ENCODE measurements at places on chromosomes 16 and 17.

DNA sequence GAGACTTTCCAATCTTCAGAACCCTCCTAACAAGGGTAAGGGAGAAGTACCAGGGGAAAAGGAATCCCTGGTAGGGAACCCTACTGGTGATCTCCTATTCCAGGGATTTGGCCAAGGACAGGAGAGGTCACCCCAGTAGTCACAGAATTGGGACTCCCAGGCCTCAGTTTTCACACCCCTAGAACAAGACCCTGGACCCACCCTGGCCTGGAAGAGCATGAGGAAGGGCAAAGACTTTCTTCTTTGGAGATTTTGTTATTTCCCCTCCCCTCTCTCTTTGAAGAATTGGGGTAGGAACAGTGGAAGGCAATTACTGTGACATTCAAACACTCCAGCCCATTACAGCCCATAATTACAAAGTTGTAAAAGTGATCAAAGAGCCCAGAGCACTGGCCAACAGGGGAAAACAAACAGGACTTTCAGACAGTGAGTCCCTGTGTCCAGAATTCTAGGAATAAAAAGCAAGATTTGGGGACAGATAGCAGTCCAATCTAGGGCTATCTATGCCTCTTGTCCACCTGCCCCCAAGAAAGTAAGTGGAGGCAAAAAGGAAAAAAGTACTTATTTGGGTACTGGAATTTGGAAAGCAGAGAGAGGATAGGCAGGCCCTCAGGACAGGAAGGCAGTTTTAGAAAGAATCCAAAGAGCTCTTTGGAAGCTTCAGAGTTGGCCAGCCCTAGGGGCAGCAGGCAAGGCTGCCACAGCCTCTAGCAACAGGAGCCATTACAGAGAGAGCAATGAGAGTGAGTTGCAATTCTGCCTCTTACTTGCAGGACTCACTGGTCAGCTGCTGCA lies 13.4 kb upstream of the SUPT4H1 start:
- no peak for DNase-seq

- DNase-seq, result no peak
Observed at GRCh38 chr16:83046664-83047063, 419.9 kb downstream of the CDH13 start.

GRCh38 chr17:21425736-21426135 lies 49.6 kb downstream of the KCNJ12 start:
- no peak for DNase-seq

GRCh38 chr17:58788199-58788598 lies 32.5 kb downstream of the PPM1E start:
- no peak for DNase-seq

- no peak for DNase-seq
Observed at GRCh38 chr16:57389087-57389468, 15.5 kb upstream of the CCL17 start.

DNA sequence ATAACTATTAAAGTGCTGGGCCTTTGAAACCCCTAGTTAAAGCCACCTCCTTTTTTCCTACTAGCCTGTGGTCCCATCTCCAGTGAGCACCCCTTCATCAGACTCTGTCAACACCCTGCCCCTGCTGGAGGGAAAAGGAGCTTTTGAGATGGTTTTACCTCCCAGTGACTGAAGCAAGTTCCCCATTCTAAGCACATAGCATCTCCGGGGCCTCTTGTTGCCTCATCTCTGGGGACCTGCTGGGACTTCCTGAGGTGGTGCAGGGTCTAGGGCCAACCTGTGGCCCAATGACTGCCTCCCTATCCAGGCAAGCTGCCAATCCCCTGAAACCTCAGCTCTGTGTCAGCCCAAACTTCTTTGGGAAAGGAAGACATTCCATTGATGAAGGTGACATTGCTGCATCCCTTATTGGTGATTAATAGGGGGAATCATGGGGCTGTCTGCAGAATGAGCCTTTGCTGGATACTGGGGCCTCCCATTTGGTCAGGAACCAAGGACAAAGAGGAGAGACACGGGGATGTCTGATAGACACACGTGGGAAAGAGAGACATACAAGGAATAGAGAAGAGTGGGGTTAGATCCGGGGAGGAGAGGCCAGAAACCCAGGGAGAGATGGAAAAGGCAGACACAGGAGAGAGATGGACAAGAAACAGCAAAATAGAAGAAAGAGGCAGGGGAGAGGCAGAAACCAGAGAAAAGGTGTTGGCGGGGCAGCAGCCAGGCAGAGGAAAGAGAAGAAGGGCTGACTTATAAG lies 2.4 kb downstream of the C1QL1 start:
- DNase-seq, result no peak

DNA sequence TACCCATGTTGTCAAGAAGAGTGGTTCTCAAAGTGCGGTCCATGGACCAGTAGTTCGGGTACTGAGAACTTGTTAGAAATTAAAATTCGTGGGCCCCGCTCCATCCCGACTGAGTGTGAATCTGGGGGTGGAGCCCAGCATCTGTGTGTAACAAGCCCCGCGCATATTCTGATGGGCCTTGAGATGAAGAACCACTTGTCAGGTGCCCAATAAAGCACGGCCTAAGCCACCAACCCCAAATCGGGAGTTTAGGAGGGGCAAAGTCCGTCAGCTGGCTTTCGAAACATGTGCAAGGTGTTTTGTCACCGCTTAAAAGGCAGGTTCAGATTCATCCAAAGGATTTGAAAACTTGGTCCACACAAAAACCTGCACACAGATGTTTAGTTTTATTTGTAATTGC lies 29.5 kb downstream of the PSMD12 start:
- DNase-seq, result no peak

DNA sequence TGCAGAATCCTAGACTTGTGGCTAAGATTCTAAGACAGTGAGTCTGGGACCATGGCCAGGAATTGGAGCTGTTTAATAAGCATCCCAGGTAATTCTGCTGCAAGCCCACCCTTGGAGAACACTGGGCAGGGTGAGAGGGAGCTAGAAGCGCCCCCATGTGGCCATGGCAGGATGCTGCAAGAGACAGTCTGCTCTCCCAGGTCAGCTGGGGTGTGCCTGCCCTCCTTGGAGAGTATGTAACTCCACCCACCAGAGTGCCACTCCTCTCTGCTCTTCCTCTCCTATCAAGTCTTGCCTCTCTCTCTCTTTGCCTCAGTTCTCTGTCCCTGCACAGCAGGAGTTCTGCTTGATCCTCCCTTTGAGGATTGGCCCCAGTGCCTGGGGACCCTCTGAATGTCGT lies 14.9 kb downstream of the RCVRN start:
- no peak for DNase-seq

DNA sequence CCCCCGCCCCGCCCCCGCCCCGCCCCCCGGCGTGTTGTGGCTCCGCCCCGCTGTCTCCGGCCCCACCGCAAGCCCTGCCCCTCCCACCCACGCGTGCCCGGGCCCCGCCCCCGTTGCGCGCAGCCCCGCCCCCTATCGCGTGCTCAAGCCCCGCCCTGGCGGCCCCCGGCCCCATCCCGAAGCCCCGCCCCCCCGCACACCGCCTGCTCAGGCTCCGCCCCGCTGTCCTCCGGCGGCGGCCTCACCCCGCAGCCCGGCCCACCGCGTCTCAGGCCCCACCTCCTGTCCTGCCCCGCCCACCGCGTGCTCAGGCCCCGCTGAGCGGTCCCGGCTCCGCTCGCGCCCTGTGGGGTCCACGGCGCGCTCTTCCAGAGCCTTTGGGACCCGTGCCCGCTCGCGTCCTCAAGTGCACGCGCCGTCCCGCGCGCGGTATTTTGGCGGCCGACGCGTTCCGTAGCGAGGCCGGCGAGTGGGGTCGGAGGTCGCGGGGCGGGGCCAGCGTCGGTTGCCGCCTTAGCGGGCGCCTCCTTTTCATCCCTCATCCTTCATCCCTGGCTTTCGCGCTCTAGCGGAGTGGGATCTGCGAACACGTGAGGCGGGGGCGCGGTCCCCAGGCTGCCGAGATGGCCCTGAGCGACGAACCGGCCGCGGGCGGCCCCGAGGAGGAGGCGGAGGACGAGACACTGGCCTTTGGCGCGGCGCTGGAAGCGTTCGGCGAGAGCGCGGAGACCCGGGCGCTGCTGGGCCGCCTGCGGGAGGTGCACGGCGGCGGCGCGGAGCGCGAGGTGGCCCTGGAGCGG lies at the start of gene TBCD:
TBCD (plus strand) TSS at position 495 of the 800 bp plus-strand sequence; CDS start at position 624, 129 bp downstream.
- DNase-seq, result peak; percentile 88

DNA sequence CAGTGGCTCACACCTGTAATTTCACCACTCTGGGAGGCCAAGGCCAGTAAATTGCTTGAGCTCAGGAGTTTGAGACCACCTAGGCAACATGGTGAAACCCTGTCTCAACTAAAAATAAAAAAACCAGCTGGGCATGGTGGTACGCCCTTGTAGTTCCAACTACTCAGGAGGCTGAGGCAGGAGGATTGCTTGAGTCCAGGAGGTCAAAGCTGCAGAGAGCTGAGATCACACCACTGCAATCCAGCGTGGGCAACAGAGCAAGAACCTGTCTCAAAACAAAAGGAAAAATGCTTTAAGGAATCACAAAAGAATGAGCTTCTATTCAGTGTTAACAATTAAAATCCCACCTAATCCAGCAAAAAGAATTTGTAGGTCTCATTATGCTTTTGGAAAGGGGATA lies 5.9 kb downstream of the PRR11 start:
- no peak for DNase-seq

DNA sequence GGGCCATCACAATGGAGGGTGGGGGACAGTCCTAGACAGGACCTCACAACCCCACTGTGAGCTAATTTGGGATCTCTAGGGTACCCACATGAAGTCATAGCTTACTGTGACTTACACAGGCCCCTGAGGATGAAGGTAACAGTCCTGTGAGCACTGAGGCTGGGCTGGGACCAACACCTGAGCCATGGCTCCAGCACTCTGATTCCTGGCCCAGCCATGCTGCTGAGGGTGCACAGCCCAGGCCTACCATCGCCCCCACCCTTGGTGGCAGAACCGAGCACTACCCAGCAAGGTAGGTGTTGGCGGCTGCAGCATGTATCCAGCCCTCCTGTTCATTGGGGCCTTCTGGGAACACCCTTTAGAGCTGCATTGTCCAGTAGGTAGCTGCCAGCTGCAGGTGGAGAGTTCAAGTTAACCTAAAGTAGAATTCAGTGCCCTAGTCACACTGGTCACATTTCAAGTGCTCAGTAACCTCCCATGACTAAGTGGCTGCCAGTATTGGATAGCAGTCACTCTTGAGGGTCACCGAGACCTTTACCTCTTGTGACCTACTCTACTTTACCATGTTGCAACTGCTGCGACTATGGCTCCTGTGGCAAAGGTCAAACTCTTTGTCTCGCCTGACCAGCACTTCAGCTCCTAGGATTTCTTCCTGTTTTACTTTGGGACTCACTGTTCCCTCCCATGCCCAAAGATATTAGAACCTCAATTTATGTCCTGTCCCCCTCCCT lies 11.6 kb downstream of the AKAP1 start:
- DNase-seq, result no peak

DNA sequence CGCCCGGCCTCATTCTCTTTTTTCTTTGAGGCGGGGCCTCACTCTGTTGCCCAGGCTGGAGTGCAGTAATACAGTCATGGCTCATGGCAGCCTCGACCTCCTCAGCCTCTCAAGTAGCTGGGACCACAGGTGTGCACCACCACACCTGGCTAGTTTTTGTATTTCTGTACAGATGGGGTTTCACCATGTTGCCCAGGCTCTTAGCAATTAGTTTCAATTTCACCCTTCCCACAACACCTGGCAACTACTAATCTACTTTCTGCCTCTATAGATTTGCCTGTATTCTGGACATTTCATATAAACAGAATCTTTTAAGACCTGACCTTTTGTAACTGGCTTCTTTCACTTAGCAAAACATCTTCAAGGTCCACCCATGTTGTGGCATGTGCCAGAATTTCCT lies 8.0 kb upstream of the NT5M start:
- no peak for DNase-seq

GRCh38 chr16:73172973-73173709 lies 125.2 kb upstream of the ZFHX3 start:
- DNase-seq, result no peak

DNA sequence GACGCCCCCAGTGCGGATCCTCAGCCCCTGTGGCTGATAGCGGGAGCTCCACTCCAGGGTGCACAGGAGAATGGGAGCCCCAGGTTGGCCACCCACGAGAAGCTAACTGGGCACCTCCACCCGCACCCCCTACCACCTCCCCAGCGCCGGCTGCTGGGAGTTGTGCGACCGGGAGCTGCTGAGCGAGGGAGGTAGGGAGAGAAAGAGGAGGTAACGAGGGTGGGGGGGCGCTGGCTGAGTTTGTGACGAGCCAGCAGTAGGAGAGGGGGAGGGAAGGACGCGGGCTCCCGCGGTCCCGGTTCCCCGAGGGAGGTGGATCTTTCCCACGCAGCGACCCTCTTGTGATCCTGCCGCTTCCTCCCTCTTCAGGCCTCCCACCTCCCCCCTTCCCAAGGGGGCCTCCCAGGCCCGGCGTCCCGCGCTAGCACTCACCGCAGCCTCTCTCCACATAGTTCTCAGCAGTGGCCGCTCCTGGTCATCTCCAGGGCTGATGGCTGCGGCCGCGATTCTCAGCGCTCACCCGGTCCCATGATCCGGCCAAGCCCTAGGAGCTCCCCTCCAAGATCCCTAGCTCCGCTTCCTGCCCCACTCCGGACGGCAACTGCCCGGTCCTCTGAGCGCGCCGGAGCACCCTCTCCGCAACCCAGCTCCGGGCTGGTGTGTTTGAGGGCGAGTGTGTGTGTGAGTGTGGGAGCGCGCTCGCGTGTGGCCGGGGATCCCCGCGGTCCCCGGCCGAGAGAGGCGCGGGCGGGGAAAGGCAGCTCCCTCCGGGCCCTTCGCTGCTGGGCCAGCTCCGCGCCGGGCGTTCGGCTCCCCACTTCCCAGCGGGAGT lies at the start of gene GRIN2A:
GRIN2A (minus strand) TSS at position 207 of the 832 bp plus-strand sequence. CDS start 2,017 bp downstream, outside the sequence.
- no peak for DNase-seq

DNA sequence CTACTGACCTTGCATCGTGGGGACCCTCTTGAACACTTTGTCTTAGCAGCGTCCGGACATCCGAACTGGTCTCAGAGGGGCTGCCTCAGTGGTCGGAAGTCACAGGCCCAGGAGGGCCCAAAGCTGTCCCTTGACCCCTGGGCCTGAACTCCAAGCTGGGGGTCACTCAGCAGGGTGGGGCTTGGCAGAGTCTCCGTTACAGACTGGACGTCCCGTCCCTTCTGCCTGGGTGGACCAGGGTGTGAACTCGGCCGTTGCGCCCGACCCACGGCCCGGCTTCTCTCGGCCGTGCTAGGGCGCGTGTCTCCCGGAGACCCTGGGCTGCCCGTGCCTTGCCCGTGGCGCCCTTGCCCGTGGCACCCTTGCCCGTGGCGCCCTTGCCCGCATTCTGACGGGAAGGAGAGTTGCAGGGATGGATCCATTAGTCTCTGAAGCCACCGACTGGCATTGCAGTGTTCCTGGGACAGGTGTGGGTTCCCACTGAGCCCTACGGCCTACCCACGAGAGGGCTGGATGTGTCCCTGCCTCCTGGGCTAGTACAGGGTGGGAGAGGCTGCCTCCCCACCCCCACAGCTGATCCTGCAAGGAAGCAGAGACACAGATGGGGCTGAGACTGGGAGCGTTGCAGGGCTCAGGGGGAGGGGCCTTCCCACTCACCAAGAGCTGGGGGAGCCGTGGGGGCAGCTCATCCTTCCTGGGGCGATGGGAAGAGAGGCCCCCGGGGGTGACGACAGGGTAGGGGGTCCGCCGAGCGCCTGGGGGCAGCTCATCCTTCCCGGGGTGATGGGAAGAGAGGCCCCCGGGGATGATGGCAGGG lies 4.9 kb downstream of the CACNA1H start:
- no peak for DNase-seq

DNA sequence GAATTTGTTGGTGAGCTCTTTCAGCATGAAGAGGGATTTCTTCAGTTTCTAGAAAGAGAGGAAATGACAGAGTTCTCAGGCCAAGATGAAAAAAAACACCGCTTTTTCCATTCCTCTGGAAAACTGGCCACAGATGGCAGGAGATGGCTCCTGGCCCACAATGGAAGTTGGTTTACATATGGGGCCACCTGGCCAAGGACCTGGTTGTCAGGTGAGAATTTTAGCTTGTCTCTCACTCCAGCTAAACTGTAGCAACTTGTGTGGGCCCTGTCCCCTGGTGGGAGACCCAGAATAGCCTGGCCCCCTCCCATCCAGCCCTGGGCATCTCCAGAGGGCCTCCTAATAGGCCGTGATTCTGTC lies 33.6 kb downstream of the LGALS9 start:
- DNase-seq, result no peak

All from stimulated activated CD4-positive, alpha-beta T cell treated with anti-CD3 and anti-CD28 coated beads, Interleukin-4, amount 100 ng/mL, for 24 hours (primary cell).